Pericardium fibroblast (primary cell): ENCODE measurements at places on chromosomes 7 and 10. TPM values are rescaled to one million over a fixed set of nuclear protein-coding genes. Genes with fewer than 3 reads are reported as not detected.

Gene IRF5
- not detected in 2 replicates for total RNA-seq

Gene ANKRD61
- total RNA-seq: 0.09 TPM in 1 of 2 replicates, not detected in the other

Gene GNAT3
- total RNA-seq: not detected in 2 replicates

Gene ZSCAN21
- total RNA-seq: 11.3 and 19.2 TPM in 2 replicates

Gene CUBN
- total RNA-seq: 0.47 and 0.77 TPM in 2 replicates

Gene PDE1C
- 6.4 and 7.4 TPM in 2 replicates for total RNA-seq

Gene GDF2
- total RNA-seq: not detected in 2 replicates

Gene TRPV6
- total RNA-seq: not detected in 2 replicates

Gene FAM171A1
- total RNA-seq: 20.9 and 24.5 TPM in 2 replicates

Gene DPY19L1
- total RNA-seq: 24.3 and 26.7 TPM in 2 replicates

Gene NPFFR1
- not detected in 2 replicates for total RNA-seq

Gene ACSM6
- not detected in 2 replicates for total RNA-seq

Gene AHR
- total RNA-seq: 64.2 and 131 TPM in 2 replicates

Gene RELN
- total RNA-seq: under 0.01 and 1.6 TPM in 2 replicates

Gene CPED1
- 6.1 and 6.9 TPM in 2 replicates for total RNA-seq

Gene MMP21
- not detected in 2 replicates for total RNA-seq

Gene GIMAP8
- total RNA-seq: not detected in 2 replicates

Gene PAX4
- total RNA-seq: not detected in 2 replicates

Gene PON1
- not detected in 2 replicates for total RNA-seq

Gene PGAM1
- total RNA-seq: 316 and 578 TPM in 2 replicates

Gene PPP1R3C
- 20.6 and 30.6 TPM in 2 replicates for total RNA-seq

Gene OR2A12
- not detected in 2 replicates for total RNA-seq

Gene DGKI
- total RNA-seq: 1.4 TPM in 2 replicates

Gene CH25H
- total RNA-seq: 0.23 and 1.6 TPM in 2 replicates

Gene PBLD
- 3.8 and 6.7 TPM in 2 replicates for total RNA-seq

Gene SRRM3
- total RNA-seq: 2.0 and 2.7 TPM in 2 replicates

Gene TAC1
- total RNA-seq: not detected in 2 replicates

Gene ADAM12
- 7.2 and 59.9 TPM in 2 replicates for total RNA-seq

Gene TRIM50
- not detected in 2 replicates for total RNA-seq

Gene CYP26C1
- not detected in 2 replicates for total RNA-seq

Gene TFR2
- 0.47 TPM in 1 of 2 replicates, not detected in the other for total RNA-seq

Gene TMEM196
- 0.34 and 1.5 TPM in 2 replicates for total RNA-seq

Gene GCK
- total RNA-seq: 0.17 and 1.9 TPM in 2 replicates

Gene PNLIPRP3
- not detected in 2 replicates for total RNA-seq

Gene PAPOLB
- 0.12 TPM in 1 of 2 replicates, not detected in the other for total RNA-seq

Gene GIMAP2
- 0.09 and 0.12 TPM in 2 replicates for total RNA-seq

Gene ATOH7
- not detected in 2 replicates for total RNA-seq
